Nucleus accumbens (tissue), 56 donors: ENCODE measurements at places on chromosomes 5 and 9.

DNA sequence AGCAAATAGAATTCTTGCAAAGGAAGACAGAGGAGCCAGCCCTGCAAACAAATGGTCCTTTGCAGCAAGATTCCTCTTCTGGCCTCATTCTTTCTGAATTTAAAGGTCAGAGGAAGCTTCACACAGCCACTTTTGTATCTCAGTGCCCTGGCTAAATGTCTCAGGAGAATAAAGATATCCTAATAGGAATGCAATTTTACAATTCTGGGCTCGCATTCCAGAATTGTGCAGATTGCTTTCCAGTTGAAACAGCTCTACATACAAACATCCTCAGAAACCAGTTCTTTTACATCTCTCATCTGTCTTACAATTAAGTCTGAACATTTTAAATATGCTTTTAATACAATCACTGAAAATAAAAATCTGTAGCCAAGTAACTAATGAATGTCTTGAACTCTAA, 14.6 kb upstream of the ACOT12 start:
- no peak for DNase-seq

DNA sequence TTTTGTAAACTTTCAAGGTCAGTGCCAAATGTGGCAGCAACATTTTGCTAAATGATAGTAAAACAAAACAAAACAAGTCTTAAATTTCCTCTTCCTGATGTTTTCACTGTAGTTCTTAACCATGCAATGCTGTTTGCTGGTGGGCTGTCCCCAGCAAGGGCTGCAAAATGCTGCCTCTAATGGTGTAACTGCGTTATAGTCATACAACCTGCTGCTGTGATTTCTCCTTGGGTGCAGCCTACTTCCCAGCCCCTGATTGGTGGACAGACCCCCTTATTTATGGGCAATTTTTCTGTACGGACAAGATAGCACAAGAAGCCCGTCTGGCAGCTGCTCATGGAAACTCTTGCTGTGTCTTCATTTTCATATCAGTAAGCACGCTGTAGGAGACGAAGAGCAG, 26.6 kb upstream of the PIP5K1B start:
- no peak for DNase-seq

DNA sequence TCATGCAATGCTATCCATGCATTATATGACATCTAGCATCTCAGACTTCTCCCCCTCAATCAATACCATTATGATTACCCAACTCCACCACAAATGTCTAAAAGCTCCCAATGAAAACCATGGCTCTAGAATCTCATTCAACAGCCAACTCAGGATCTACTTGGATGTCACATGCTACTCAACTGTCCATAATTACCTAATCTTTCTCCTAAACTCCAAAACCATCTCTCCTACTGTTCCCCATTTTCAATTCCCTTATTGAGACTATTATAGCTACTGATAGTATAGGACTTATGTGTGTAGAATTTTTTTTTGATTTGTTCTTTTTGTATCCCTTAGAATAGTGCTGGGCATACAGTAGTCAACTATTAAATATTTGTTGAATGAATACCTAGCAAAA, 8.2 kb upstream of the STRBP start:
- DNase-seq, result no peak

DNA sequence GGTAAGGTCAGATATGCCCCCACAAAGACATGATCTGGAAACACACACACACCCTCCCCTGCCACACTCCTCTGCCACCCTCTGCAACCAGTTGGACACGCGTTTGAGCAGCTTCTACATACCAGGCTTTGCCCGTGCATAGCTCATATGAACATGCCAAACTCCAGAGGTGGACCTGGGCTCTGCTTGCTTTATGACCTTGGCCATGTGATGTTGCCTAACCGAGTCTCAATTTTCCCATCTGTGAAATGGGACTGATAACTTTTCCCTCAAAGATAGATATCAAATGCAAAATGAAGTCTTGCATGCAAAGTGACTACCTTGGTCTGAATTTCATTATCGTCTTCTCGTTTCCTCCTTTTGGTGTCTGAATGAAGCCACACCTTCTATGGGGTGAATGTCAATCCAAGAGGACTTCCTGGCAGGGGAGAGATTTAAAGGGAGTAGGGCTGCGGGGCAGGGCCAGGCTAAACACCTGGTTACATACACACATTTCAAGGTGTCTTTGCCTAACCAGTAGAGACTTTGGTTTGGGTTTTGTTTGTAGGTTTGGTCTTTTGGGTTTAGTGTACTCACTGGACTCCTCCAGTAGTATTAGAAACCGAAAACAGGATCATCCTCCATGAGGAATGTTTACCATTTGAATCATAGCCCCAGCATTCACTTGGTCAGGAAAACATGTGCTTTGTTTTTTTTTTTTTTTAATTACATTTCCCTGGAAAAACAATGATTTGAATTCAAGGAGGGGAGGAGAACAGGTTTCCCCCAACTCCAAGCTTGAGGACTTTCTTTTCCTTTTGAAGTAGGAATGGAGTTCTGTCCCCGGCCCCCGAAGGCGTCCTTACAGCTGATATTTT, 63.2 kb downstream of the COL27A1 start:
- no peak for DNase-seq

GRCh38 chr9:136318111-136318775, 9.1 kb upstream of the GPSM1 start:
- no peak for DNase-seq

DNA sequence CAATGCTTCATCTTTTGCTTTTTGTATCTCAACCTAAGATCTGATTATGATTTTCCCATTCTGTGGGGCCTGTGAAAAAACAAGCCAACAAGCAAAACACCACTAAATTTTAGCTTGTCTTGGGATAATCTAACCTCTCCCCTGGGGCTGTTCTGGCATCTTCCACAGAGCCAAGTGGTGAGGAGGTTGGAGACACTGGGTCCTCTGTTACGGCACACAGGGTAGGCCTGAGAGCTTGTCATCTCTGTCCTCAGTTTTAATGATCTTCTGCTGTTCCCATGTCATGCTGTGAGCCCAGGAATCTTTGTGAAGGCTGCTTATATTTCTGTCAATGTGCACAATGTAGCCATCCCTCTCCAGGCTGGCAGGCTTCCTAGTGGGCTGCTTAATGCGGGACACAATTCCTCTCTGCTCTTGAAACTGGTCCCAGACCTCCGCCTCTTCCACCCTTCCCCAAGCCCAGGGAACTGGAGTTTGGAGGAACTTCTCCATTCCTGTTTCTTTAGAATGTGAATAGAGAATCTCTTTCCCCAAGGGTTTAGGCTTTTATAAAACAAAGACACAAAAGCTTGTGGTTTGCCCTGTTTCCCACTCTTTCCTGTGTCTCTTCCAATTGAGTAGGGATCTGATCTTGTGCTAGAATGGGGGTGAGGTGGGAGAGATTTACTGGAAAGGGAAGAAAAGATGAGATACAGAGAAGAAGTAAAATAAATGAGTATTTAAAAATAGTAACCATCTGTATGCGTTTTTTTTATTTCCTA, 30.9 kb upstream of the SEMA6A start:
- peak; percentile 18 for DNase-seq

DNA sequence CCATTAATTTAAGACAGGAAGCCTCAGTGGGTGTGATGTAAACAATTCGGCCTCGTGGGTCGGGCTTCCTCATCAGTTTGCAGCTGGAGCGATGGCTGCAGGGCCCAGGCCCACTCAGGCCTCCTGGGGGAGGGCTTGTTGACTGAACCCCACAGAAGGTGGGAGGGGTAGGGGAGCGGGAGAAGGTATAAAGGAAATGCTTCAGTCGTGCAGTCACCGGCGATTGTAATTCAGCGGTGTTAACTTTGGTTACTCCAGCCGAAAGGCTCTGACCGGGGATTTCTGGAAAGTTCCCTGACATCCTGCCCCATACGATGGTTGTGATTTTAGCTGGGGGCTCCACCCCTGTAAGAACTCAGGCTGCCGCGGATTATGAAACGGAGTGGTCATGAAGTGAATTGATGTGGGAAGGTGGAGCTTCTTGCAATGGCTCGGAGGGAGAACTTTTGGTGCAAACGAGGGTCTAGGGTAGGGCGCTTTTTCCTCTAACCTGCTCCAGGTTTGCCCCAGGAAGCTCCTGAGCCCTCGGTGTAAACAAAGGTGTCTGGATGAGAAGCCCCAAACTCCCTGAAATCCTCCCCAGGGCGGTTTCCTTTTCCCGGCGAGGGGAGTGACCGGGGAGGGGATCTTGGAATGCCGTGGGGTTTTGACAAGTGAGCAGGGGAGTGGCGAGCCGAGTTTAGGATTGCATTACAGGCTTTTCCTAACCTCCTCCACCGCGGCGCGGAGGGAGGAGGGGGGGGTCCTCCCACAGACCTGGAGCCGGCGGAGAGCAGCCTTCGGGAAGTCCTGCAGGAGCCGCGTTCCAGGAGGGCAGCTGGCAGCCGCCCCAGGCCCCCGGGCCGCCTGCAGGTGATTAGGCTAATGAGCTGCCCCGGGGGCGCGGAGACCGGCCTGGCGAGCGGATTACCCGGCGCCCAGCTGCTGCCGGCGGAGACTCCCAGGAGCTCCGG, 215.5 kb downstream of the PDZD2 start:
- DNase-seq, result peak; percentile 39

DNA sequence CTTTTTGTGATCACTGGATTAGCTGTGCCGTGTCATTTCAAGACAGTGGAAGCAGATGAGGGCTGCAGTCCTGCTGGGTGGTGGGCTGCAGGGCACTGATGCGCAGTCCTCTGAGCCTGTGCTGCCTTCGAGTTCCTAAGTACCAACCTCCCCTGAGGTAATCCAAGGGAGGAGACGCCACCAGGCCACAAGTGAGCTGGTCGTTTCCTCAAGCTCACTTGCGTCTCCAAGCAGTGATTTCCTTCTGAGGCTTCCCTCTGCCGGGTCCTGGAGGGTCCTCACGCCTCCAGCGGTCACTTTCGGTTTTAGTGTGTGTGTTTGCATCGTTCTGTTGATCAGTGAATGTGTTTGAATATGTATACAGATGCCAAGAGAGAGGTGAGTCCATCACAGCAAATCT, 115.7 kb downstream of the TRIO start:
- DNase-seq, result no peak
